Stimulated activated CD8-positive, alpha-beta memory T cell treated with anti-CD3 and anti-CD28 coated beads, Interleukin-2, amount 100 ng/mL, for 1 hour (primary cell): ENCODE measurements at places on chromosomes 5 and 9.

DNA sequence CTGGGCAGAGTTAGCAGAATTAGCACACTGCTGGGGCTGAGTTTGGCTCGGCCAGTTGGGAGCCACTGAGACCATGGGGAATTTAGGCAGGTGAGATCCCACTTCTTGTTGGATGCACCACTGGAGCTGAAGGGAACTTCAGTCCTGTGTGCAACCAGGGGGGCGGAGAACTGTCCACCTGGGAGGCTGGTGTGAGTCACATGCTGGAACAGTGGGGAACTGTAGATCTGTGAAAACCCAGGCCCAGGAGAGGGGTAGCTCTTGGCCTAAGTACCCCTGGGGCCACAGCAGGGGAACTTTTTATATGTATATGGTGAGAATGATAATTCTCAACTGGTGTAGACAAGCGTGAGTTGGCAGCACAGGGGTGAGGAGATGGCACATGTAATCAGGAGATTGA, 237.5 kb upstream of the KIF2A start:
- no peak for DNase-seq

DNA sequence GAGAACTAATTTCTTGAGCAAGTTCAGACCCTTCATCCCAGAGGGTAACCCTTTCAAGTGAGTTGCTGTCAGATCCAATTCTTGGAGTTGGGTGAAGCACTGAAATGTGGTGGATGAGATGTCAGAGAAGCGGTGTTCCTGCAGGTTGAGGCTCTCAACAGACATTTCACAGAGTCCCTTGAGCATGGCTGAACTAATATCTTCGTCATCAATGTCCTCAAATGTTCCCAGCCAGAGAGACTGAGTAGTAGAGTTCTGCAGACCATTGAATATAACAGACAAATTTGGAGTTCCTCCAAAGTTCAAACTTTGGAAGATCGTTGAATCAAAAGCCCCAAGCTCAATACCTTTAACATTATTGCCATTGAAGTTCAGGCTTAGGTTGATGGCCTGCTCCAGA, 12.7 kb downstream of the CD180 start:
- no peak for DNase-seq

GRCh38 chr9:38671372-38671731, 48.6 kb downstream of the FAM240B start:
- DNase-seq, result no peak

GRCh38 chr9:75743855-75744254, 146.6 kb upstream of the PCSK5 start:
- DNase-seq, result no peak

GRCh38 chr5:40141896-40142295, 537.8 kb upstream of the PTGER4 start:
- no peak for DNase-seq

DNA sequence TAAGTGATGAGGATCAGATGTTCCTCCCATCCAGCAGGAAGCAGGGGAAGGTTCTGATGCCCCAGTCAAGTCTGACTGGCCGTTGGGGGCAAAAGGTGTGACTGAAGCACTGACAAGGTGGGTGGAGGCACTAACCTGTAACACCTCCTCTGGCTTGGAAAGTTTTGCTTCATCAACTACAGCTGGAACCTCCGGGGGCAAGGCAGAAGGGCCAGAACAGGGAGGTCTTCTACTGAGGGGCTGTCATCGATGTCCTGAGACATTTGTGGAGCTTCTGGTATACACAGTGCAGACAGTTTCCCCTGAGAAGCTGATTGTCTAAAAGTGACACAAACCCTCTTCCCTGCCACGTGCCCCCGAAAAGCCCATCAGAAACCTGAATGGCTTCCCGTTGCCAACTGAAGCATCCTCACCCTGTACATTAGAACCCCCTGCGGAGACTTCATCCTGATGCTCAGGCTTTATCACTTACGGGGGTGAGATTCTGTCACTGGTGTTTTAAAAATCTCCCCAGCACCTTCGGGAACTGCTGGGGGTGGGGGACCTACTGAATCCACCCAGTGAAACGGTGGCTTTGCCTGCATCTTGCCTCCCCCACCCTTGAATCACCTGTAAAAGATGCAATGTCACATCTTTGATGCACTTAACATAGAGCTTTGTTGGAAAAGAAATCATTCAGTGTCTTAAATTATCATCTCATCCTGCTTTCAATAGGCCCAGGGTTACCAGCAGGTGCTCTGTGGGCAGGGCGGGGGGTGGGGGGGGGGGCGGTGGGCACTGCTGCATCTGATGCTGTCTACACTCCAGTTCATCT, 24.6 kb downstream of the TRAF1 start:
- DNase-seq, result no peak

DNA sequence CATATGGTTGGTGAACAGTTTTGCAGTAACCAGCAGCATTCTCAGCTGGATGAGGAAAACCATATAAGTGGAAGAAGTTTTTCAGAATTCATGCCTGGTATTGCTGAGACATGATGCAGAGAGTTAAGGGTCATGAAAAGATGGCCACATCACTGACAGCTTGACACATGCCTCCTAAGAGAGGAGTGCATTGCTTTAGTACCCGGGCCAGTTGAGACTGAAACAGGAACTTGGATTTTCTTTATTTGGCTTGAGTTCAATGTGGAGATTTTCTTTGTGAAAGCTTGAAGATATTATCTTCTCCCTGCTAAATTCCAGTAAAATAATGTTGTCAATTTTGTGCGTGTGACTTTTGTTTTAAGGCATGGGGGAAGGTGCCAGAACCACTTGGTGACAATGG, 35.8 kb downstream of the HACD4 start:
- DNase-seq, result no peak

- DNase-seq, result no peak
Measured at GRCh38 chr5:34047774-34048572, 5.0 kb upstream of the C1QTNF3 start.

DNA sequence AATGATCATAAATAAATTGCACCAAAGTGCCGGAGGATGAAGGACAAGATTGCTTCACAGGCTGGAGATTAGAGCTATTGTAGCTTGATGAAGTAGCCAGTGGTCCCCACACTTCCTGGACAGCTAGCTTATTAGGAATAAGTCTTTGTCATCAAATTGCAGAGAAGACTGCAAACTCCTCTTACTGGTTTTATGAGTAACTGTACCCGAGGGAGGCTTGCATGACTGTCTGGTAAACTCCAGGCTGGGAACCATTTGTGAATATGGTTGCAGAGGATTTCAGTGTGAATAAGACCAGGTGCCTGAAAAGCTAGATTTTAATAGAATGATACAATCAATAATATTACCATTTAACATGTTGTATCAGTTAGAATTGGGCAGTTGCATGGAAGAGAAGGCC, 36.5 kb upstream of the SEMA5A start:
- no peak for DNase-seq

DNA sequence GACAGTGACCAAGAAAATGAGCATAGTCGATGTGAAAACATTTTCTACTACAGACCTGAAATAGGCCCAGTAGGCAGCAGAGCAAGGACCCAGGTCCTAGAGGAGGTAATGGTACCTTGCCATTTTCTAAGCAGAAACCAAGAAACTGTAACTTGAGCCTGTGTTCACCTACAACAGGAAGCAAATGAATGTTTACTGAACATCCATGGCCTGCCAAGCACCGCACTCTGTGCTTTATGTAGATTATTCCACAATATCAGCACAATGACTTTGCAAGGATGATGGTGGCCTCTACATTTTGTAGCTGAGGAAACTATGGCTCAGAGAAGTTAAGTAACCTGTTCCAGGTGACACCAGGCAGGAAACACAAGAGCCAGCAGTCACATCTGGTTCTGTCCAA, 215.3 kb downstream of the SPOCK1 start:
- no peak for DNase-seq
